ENCODE measurements at places on chromosomes 5 and 9.
A peak's percentile ranks its signal among the peaks of the same experiment; 100 is the strongest.

GRCh38 chr5:126138281-126138931, 284.8 kb upstream of the GRAMD2B start:
- DNase-seq = no peak

- DNase-seq = peak; percentile 8
Measured at GRCh38 chr5:6829150-6829784, 116.0 kb downstream of the TENT4A start.

DNA sequence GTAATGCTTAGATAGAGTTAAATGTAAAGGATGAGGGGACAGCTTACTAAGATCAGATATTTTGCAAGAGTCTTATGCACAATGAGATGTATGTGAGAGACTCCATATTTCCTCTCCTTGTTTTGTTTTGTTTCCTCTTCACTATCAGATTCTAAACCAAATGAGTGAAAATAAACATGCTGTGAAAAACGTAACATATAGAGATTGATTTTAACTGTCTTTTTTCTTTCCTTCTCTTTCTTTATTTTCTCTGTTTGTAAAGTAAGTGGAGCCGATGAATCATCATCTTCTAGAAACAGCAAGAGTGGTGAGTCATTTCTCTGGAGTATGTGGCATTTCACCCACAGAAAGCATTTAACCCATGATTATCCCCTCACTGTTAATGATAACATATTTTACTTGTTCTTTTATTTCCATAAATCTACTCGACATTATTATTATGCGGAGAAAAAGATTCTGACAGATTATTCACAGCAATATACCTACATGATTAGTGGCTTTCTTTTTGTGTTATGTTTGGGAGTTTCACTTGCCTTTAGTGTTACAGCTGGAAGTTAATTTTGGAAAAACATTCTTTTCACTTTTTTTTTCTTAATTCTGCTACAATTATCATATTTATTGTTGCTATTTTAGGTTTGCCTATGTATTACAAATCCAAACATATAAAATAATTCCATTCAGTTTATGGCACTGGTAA, 2.1 kb upstream of the ANXA1 start:
- peak; percentile 82 for DNase-seq

GRCh38 chr5:17343675-17344074, 126.2 kb downstream of the BASP1 start:
- DNase-seq = peak; percentile 47

DNA sequence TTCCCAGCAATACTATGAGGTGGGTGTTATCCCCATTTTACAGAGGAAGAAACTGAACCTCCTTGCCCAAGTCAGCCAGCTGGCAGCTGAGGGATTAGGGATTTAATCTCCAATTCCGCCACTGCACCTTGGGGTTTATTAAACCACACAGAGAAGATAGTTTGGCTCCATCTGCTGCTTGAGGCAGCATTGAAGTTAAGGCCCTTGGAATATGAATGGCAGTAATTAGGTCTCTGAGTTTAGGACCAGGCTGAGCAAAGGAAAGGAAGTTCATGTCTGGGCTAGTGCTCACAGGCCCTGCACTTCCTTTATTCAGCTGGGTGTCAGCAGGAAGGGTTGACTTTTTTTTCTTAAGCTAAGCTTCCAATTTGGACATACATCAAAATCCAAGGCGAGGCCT, 86.9 kb upstream of the GDNF start:
- DNase-seq = no peak

DNA sequence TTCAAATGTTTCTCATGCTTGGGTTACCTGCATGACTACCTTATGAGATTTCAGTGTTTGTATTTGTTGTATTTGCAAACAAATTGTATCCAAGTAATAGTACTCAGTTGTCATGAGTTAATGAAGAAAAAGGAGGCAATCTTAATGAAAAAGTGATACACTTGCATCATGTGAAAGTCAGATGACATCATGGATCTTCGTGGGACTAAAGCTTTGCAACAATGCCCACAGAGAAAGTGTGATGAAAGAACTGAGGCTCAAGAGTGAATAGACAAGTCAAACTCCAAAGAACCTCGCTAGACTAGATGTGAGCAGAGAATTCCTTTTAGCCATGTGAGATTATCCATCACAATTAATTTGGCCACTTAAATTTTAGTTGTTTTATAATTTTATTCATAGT, 75.4 kb upstream of the ADRB2 start:
- DNase-seq = peak; percentile 77

DNA sequence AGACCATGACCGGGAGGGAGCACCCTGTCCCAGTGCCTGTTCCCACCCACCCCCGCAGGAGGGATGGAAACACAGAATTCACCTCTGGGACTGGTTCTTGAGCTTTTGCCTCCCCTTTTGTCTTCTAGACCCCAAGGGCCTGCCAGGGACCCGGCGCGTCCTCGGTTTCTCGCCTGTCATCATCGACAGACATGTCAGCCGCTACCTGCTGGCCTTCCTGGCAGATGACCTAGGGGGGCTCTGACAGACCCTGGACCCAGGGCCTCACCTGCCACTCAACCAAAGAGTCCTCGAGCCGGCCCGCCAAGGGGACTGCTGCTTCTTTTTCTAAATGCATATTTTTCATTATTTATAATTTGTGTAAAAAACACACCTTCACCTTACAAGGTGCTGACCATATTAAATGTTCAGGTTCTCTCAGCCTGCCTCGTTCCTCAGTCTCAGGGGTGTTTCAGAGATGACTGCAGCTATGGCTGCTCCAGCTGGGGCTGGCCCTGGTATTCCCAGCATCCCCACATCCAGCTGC, 16.9 kb downstream of the CARD19 start:
- no peak for DNase-seq

GRCh38 chr5:102971676-102972293, 148.2 kb downstream of the GIN1 start:
- peak; percentile 31 for DNase-seq

- DNase-seq = no peak
Measured at GRCh38 chr5:58107704-58108103, 352.2 kb downstream of the PLK2 start.

GRCh38 chr5:17666726-17667235, 32.5 kb downstream of the TAF11L14 start:
- DNase-seq = no peak

DNA sequence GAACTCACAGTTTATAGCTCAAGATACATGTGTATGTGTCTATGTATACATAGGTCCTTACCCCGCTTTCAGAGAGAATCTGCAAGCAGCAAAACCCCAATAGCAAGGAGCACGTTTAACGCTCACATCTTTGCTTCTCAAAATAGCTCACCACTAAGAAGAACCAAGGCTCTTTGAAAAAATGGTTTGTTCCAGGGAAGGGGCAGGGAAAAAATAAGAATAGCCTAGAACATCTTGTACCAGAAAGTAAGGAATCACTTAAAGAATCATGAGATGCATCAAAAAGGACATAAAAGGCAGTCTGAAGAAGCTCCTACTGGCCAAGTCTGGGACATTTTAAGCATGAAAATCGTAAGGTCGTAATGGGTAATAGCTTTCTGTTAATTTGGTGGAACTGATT, 196.4 kb downstream of the FSTL4 start:
- no peak for DNase-seq

- no peak for DNase-seq
Measured at GRCh38 chr9:126674365-126675146, 60.8 kb downstream of the LMX1B start.

DNA sequence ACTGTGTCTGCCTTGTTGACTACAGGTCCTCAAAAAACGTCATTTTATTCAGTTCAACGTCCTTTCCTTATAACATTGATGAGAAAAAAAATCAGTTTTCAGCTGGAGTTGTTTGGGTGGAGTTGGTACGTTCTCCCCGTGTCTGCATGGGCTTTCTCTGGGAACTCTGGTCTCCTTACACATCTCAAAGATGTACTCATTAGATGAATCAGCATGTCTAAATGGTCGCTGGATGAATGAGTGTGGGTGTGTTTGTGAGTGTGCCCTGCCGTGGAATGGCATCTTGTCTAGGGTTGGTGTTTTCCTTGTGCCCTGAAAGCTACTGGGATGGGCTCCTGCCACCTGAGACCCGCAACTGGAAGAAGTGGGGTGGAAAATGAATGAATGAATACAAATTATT, 30.1 kb downstream of the EGR1 start:
- no peak for DNase-seq

DNA sequence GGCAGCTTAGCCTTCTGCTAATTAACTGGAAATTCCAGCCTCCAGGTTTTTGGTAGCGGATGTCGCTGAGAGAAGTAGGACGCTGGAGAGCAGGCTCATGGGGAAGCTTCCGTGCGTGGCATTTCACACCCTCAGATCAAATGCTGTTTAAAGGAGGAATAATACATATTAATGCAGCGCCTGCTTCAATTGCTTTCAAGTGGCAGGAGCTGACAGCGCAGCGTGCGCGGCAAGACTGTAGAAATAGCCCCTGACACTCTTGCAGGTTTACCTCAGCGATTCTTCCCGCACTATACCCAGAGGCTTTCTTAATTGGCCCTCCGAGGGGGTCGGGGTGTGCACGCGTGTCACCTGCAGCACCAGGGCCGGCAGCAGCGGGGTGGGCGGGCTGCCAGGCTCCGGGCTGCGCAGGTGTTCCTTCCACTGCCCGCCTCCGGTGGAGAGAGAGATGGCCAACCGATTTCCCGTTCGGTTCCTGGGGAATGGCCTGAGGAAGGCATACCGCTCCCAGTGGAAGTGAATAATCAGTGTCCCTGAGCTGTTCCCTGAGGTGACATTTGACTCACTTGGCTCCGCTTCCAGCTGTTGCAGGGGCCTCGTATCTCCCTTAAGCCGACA, 427.9 kb downstream of the KCTD16 start:
- no peak for DNase-seq

GRCh38 chr5:153237671-153238332, 252.7 kb upstream of the GRIA1 start:
- no peak for DNase-seq

- DNase-seq = no peak
Measured at GRCh38 chr5:55679556-55679955, 32.6 kb downstream of the SLC38A9 start.

- DNase-seq = no peak
Measured at GRCh38 chr5:109996246-109996645, 306.5 kb downstream of the MAN2A1 start.

GRCh38 chr9:84296146-84296843, 44.3 kb downstream of the SLC28A3 start:
- peak; percentile 91 for DNase-seq

DNA sequence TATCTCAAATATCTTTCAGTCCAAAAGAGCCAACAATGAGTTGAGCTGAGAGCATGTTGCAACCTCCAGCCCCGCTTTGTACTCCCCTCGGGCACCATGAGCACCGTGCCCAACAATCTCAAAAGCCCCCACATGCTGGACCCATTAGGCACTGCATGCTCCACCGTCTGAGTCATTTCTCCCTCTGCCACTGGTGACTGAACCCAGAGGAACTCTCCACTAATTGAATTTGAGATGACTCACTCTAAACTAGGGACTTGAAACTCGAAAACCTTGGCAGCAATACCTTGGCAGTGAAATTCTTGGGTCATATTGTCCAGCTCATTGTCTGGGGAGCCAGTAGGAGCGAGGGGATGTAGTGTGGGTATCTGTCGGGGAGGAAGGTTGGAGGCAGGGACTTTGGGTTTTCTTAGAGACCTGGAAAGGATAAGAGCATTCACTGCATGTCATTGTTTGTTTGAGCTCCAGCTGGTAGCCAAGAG, 49.9 kb upstream of the SLIT3 start:
- DNase-seq = no peak

DNA sequence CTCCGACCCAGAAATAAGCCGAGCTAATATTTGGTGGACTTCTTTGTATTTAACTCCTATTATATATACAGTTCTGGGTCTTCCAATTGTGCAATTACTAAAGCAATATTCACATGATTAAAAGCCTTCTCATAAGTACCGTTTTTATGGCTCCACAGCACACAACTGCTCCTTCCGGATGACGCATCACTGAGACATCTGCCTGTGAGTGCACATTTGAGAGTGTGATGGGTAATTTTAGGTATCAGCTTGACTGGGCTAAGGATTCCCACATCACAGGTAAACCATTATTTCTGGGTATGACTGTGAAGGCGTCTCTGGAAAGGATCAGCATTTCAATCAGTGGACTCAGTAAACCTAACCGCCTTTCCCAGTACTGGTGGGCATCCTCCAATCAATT, 77.5 kb upstream of the SYK start:
- DNase-seq = no peak

- DNase-seq = no peak
Measured at GRCh38 chr5:64688391-64688790, 1.9 kb upstream of the SHISAL2B start.

GRCh38 chr5:68392617-68393016, 177.1 kb downstream of the PIK3R1 start:
- DNase-seq = peak; percentile 18

DNA sequence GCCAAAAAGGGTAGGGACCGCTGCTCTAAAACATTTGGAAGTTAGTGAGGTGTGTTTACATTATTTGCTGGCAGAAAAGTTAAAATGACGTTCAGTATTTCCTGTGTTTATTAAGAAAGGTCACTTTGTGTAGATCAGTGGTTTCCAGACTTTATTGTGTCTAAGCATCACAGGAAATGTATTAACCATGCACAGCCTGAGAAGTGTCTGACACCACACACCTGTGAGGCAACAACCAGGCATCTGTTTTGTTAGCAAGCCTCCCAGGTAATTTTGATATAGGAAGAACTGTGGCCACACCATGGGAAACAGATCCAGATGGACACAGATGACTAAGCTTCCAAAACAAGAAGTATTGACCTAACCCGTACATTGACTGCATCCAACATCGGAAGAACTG, 12.0 kb downstream of the TTC1 start:
- DNase-seq = no peak

GRCh38 chr5:68500813-68501212, 285.3 kb downstream of the PIK3R1 start:
- DNase-seq = no peak

GRCh38 chr5:14011089-14012020, 66.9 kb upstream of the DNAH5 start:
- peak; percentile 90 for DNase-seq

DNA sequence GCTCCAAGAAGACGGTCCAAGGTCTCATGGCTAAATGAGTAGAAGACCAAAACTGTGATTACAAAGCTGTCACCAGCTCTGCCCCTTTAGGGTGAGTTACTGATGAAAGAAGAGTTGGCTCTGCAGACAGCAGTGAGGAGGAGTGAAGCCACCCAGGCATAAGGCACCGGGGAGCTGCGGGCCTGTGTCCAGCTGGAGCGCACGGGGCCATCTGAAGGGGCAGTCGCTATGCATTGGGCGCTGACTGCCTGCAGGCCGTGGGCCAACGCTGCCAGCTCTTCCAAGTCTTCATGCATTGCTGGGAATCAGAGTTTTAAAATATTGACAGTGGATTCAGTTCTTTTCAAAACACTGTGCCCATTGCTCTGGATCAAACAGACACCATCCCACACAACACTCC, 70.3 kb downstream of the DAPK1 start:
- no peak for DNase-seq
